ENCODE measurements at places on chromosomes 7 and 10.

DNA sequence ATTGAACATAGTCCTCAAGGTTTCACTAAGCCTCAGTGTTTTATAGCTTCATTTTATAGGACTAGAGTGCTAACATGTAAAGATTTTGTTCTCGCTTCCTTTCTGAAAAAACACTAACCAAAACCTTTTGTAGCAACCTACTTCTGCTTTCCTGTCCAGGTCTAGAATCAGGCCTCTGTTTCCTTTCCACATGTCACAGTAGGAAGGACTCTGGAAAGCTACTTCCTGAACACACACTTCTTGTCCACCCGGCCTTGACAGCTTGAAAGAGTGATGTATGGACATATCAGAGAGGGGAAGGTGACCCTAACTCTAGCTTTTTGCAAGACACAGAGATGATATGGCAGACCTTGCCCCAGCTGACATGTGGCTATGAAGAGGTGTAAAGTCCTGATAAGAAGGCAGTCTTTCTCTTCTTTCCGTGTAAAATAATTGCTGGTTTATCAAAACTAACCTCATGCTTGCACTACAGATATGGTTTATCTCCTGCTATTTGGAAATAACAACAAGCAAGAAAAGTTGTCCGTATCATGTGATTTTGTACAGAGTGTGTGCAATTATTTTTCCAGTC lies 175.4 kb downstream of the SKAP2 start:
- DNase-seq = no peak

DNA sequence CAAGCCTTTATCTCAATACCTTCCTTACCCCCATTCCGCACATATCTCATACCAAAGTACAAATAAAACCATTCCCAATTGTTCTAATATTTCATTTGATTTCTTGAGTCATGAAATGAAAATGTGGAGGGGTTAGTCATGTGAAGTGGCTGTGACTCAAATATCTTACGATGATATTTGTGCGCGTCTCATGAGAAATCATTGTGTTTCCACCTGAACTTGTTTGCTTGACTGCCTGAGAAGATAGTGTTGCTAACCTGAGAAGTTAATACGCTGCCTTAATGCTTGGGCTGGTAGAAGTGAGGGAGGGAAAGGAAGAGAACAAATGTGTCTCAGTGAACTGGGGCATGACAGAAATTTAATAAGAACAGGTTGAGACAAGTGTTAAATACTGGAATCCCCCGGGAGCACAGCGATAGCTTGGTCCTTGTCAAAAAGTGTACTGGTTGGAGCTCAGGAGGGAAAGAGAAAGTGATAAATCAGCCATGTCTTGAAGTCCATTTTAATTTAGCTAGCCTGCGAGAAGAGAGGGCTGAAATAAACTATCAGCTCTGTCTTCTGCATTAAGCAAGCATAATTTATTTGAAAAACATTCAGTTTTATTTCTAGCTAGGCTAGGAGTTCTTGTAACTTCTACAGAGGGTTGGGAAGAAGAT lies 7.2 kb upstream of the EPHA1 start:
- DNase-seq = no peak

- peak; percentile 73 for DNase-seq
Measured at GRCh38 chr7:129553899-129554461, 51.6 kb downstream of the SMKR1 start.

DNA sequence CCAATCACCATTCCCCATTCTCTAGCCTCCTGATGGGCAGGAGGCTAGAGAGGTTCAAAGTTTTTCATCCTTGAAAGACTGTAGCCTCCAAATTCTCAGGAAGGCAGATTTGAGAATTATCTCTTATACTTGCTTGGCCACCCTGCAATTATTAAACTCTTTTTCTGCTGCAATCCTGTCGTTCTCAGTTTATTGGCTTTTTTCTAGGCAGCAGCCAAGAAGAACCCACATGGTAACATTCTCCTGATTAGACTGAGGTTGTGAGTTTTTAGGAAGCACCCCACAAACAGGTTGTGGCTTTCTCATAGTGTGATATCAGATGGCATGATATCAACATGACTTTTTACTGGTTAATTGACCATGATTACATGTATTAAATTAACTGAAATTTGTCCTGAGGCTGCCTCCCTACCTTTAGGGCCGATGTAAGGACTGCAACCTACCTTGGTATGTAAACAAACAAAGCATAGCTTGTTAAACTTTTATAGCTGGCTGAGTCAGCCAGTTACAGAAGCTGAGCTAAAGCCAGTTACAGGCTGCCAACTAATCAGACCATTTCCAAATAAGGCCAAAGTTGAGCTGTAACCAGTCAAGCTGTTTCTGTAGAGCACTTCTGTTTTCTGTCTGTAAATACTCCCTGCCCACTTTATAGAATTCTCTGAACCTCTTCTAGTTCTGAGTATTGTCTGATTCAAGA lies 3.2 kb upstream of the ZNF248 start:
- DNase-seq = no peak

DNA sequence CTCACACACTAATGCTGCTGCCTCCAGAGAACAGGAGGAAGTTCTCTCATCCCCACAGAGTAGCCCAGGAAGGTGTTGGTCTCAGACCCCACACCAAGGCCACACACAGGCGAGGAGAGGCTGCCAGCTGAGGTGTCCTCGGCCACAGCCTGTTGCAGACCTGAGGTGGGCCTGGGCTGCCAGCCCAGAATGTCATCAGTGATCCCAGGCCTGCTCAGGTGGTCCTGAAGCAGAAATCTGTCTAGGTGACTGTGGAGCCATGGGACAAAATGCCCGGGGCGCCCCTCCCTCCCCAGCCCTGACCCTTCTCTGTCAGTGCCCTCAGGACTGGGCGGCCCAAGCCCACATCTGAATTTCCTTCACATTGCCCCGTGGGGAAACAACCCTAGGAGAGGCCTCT lies 43.5 kb upstream of the LRRC4 start:
- no peak for DNase-seq

GRCh38 chr10:30798646-30799185 lies 169.2 kb upstream of the LYZL2 start:
- no peak for DNase-seq

- DNase-seq = no peak
Measured at GRCh38 chr10:49562893-49563292, 24.0 kb upstream of the ERCC6 start.

GRCh38 chr10:91616137-91616536 lies 16.7 kb downstream of the PPP1R3C start:
- DNase-seq = no peak

DNA sequence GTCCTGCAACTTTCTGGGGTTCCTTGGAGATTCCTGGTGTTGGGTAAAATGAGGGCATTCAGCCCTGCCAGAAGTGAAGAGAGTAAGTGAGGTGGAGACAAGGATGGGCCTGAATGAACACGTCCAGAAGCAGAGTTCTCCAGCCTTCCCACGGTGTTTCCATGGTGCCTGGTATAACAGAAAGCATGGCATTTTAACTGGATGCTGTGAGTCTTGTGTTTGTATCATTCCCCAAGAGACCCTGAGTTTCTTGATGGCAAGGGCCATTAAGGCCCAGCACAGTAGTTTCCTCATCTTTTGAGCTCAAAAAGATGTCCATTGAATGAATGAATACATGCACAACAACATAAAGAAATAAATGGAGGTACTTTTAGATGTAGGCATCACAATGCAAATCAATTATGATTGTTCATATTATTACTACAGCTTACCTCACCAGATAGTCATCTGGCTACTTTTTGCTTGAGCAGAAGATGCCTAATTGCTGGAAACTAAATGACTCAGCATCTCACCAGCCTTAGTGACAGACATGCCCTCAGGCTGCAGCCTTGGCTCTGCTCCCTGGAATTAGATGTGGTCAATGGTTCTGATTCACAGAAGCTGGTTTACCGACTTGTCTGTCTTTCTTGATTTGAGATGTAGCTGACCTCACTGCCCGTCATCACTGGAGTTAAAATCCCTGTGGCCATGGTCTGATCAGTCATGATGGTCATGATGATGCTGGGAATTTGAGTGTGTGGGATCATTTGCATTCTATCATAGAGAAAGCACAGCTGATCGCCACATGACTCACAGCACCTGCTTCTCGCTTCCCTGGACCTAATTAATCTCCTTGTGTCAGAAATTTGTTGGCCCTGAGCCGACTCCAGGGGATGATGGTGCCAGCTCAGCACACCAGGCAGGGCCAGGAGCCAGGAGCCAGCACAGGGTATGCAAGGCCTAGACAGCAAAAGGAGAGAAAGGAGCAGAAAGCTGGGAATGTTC lies 83.9 kb downstream of the CXCL12 start:
- DNase-seq = no peak

GRCh38 chr7:25926891-25927625 lies 224.9 kb upstream of the NFE2L3 start:
- no peak for DNase-seq

- DNase-seq = no peak
Measured at GRCh38 chr7:128104108-128104742, 73.0 kb upstream of the LRRC4 start.

- no peak for DNase-seq
Measured at GRCh38 chr10:10942441-10942840, 75.2 kb upstream of the CELF2 start.

GRCh38 chr10:102988404-102989314 lies 70.6 kb downstream of the CNNM2 start:
- no peak for DNase-seq

DNA sequence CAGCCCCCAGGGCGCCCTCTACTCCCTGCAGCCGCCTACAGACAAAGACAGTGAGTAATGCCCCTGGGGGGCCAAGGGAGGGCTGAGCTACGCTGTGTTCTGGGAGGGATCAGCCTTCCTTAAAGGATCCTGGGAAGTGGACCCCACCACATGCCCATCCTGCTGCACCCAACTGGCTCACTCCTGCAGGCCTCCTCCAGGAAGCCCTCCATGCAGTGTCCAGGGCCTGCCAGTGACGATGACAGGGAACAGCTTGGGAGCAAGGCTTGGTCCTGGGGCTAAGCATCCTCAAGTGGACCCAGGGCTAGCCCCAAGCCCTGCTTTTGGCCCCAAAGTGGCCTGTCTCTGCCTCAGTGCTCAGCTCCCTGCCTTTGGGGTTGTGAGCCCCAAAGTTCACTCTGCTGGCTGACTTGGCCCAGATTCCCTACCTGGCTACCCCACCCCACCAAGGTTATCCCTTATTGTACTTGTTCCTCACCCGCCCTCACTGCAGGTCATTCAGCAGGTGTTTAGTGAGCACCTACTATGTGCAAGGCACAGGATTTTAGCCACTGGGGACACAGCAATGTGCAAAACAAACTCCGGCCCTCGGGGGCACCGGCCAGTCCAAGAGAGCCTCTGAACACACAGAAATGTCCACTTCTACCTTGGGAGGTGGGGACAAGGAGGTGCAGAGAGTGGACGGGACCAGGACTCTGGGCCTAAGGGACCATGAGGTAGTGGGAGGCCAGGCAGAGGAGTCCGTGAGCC lies 83.5 kb downstream of the MYL10 start:
- no peak for DNase-seq

DNA sequence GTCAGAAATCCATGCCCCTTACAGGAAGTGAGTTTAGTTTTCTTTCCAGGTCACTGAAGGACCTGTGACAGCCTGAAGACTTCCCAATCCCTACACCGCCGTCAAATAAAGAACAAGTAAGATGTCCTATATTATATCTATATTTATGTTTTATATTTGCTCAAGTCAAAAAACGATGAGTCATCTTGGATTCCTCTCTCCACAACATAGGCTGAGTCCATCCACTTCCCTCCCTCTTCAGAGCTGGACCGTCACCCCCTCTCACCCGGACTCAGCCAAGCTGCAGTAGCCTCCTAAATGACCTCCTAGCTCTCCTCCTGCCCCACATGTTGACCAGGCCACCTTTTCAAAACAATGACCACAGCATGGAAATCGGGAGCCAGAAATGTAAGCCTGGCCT lies 53.5 kb downstream of the GLI3 start:
- no peak for DNase-seq

DNA sequence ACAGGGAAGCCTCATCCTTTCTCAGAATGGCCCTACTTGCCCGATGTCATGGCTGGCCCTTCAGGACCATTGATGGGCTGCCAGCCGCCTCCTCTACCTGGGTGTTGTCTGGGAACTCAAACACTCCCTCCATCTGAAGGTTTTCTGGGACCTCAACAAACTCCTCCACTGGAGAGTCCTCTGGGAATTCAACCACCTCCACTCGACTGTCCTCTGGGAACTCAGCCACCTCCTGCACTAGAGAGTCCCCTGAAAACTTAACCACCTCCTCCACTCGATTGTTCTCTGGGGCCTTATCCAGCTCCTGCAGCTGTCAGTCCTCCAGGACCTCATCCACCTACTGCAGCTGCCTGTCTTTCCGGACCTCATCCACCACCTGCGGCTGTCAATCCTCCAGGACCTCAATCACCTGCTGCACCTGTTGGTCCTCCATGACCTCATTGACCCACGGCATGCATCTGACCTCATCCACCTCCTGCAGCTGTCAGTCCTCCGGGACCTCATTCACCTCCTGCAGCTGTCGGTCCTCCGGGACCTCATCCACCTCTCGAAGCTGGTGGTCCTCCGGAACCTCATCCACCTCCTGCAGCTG lies 37.1 kb downstream of the MAT1A start:
- no peak for DNase-seq

DNA sequence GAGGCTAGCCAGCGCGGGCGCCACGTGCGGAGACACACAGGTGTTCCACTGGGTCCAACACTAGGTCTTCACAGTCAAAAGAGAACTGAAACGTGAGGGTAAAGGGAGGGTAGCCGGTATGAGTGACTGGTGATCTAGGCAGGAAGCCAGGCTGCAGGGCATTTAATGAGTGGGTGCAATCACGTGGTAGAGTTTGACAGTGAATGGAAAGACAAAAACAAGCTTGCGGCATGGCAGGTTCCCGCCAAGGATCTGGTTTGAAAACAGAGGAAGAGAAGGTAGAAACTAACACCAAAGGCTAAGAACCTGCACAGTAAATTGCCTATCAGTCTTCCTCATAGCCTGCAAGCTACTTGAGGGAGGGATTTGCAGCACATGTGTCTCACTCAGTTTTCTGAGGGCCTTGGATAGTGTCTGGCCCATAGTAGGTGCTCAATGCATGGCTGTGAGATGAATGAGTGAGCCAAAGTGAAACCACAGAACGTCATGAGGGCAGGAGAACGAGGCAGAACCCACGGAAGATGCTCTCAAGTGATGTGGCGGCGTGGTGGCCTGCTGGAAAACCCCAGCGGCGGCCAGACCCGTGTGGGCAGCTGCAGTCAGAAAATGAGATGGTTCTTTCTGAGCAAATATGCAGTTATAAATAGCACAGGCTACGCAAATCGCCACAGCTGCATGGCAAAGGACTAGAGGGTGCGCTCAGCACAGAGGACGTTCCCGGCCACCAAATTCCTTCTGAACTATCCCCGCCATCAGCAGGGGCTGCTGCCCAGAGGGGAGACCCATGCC lies 183.6 kb upstream of the NFE2L3 start:
- DNase-seq = peak; percentile 85

DNA sequence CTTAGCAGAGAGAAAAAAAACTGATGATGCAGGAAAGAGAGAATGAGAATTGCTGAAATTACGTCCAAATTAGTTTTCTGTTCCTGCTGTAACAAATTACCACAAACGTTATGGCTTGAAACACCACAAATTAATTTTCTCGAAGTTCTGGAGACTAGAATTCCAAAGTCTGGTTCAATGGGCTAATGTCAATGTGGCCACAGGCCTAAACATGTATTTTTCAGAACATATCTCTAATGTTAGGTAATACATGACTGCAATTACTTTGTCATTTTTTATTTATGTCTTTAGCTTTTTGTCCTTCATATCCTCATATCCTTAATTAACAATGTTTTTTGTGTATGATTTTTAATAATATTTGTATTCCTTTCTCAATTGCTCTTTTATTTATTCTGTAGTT lies 3.0 kb upstream of the AKR1C3 start:
- DNase-seq = no peak

- no peak for DNase-seq
Measured at GRCh38 chr10:13054844-13055243, 45.1 kb upstream of the OPTN start.

GRCh38 chr10:29098423-29098822 lies 190.4 kb upstream of the LYZL1 start:
- no peak for DNase-seq

GRCh38 chr7:73976761-73977618 lies 51.0 kb upstream of the ELN start:
- DNase-seq = no peak

Data from SHP77 treated with DMSO at 0.1 percent for 48 hours (cell line).